ENCODE measurements at places on chromosomes 3 and 15.

DNA sequence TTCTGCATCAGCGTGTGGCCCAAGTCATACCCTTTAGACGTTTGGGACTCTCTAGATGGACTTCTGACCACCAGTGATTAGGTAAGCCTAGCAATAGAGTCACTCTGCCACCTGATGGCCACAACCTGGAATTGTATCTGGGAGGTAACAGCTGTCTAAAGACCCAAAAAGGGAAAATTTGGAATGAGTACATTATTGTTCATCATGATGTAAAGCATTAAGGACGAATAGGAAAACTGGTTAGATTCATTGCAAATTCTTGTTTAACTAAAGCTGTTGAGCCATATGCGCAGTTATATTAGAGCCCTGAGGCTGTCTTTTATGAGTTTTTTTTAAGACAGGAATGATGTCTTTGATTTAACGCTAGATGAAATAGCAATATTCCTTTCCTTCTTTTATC is 63.6 kb downstream of the FAM81A start:
- DNase-seq: peak; percentile 64

DNA sequence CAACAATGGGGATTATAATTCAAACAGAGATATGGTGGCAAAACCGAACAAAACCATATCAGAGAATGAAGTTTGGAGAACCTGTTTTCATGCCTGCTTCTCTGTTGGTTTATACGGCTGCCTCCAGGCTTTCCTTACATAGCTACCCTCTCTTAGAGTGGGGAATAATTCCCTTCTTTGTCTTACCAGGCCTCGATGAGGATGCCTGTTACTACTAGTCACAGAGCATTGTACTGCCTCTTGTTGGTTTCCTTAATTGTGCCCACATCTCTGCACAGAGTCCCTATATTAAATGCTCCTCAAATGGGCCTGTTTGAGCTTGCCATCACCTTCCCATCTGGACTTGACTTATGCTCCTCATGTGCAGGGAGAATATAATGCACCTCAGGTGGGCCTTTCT is 92.9 kb downstream of the NCEH1 start:
- DNase-seq: no peak

DNA sequence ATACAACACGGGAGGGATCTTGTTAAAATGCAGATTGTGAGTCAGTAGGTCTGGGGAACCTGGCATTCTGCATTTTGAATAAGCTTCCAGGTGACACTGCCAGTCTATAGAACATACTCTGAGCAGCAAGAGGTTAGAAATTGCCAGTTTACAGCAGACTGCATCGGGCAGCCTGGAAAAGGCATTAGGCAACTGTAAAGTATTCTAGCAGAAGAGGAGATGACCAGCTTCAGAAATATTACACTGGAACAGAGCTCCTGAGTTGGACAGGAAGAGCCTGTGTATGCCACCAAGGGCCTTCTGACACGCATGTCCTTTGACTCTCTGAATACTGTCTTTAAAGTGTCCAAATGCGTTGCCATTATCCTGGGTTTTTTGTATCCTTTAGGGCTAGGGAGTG is 2.5 kb upstream of the ACAN start:
- DNase-seq: no peak

- no peak for DNase-seq
Observed at GRCh38 chr3:94671078-94671477, 608.2 kb downstream of the NSUN3 start.

- no peak for DNase-seq
Observed at GRCh38 chr3:148173851-148174250, 523.9 kb upstream of the AGTR1 start.

- no peak for DNase-seq
Observed at GRCh38 chr3:11090551-11090950, 63.7 kb upstream of the HRH1 start.

Measured in right lobe of liver (tissue), 6 donors.